ENCODE measurements at places on chromosomes 2 and 18.

DNA sequence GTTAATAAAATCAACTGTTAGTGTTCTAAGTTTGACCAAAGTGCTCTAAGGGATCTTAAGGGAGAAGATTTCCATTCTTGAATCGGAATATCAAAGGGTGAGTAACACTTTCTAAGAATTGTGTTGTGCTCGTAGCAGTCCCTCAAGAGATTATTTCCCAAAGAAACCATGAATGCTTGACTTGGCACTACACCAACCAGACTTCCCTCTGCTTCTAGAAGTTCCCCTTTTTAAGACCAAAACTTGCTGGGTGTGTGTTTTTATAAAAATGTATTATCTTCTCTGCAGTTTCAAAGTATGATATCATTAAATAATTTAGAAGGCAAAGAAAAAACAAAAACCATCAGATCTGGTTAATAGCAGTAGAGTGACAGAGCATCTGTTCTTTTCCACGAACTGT is 522.0 kb upstream of the FAM98A start:
- no peak for DNase-seq
- H3K4me3 ChIP-seq = no peak overlapping the region
- H3K27ac ChIP-seq = no peak overlapping the region
- no peaks in the 10 kb centered on the region for H3K36me3 ChIP-seq
- H3K4me1 ChIP-seq = no peaks in the 10 kb centered on the region

DNA sequence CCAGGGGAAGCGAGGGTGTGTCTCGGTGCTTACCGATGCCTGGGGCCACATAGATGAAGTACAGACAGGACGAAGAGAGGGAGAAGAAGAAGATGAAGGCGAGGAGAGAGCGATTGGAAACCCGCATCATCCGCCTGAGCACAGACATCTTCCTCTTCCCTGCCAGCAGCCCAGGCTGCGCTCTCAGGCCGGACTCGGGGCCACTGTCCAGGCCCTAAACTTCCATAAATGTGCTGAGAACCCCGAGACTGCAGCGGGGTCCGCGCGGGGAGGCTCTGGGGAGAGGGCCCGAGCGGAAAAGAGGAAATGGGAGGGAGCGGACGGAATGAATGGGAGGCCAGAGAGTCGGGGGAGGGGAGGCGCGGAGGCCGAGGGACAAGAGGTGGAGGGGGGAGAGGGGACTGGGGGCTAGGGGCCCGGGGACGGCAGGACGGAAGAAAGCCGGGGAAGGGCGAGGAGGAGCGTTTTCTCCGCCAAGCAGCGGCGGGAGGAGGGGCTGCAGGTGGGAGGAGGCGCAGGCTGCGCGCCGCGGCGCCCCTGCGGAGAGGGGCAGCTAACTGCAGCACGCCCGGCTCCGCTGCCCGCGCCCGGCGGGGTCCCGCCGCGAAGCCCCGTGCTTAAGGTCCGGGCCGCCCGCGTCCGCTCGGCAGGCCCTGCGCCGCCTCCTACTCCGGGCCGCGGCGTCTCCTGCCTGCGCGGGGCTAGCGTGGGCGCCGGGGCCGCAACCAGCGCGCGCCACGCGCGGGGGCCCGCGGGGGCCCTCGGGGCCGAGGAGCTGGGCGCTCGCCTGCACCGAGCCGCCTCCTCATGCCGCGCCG is at the start of gene B4GALT6:
B4GALT6 (minus strand) TSS at position 303 of the 818 bp plus-strand sequence; CDS start at position 148, 155 bp downstream.
- H3K36me3 ChIP-seq = no peaks in the 10 kb centered on the region
- peaks cover 42% of the 10 kb centered on the region for H3K27me3 ChIP-seq
- peak within 1 kb of the TSS; percentile 96 for H3K4me3 ChIP-seq

DNA sequence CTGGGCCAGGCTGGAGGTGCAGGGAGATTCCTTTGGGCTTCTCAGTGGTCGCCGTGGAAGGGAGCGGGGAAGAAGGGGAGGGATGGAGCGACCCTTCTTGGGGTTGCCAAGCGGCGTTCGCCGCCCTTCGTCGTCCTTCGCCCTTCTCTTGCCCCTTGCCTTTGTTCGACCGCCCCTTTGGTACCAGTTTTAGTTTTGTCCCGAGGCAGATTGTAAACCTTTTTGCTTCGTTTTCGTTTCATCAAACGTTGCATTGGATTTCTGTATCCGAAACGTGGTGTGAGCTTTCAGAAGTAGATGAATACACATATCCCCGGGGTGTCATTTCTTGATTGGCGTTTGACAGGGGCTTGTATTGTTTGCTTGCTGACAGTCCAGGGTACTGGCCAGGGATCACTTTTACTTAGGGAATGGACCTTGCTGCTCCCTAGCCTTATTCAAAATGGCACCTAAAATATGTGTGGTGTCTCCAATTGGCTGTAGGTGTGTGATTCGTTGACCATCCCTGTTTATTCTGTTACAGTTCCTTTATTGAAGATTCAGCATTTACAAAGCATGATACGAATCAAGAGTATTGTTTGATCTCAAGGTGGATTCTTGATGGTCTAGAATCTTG is 788 bp downstream of the USP14 start:
- peaks cover 25% of the 10 kb centered on the region for H3K4me1 ChIP-seq
- peak overlapping the region; percentile 85 for H3K4me3 ChIP-seq
- DNase-seq = no peak

DNA sequence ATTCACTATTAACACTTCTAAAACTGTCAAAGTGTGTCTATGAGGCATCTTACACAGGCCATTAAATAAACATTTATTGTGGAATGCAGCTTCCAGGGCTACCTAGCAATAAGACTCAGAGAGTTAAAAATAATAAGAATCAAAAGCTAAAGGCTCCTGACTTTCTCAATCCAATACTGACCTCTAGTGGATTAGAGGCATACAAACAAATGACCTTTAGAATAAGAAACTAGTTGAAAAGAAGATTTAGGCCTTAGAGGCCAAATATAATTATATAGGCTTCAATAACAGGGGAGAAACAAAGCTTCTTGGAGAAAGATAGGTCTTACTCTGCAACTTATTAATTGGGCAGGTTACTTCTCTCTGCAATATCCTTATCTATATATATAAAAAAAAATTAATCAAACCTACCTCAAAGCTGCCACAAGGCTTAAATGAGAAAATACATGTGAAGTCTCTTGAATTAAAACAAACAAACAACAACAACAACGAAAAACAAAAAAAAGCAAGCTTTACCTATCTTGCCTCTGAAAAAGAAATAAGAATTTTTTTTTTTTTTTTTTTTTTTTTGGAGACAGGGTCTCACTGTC is 246.1 kb downstream of the EXOC6B start:
- H3K36me3 ChIP-seq = no peaks in the 10 kb centered on the region
- no peak overlapping the region for H3K27ac ChIP-seq

- peak overlapping the region; percentile 11 for H3K4me3 ChIP-seq
- DNase-seq = no peak
- H3K36me3 ChIP-seq = no peaks in the 10 kb centered on the region
Observed at GRCh38 chr2:44972771-44973535, 31.5 kb downstream of the SIX3 start.

GRCh38 chr18:48803518-48803917 is 147.2 kb downstream of the SMAD7 start:
- H3K4me3 ChIP-seq = no peak overlapping the region
- no peak for DNase-seq
- H3K27me3 ChIP-seq = no peaks in the 10 kb centered on the region
- peaks cover 40% of the 10 kb centered on the region for H3K4me1 ChIP-seq

- H3K27ac ChIP-seq = no peak overlapping the region
- no peaks in the 10 kb centered on the region for H3K4me1 ChIP-seq
- peaks cover 11% of the 10 kb centered on the region for H3K27me3 ChIP-seq
- no peaks in the 10 kb centered on the region for H3K36me3 ChIP-seq
Observed at GRCh38 chr2:86633155-86633651, 9.5 kb upstream of the RNF103 start.

- peaks cover 53% of the 10 kb centered on the region for H3K4me1 ChIP-seq
- H3K27me3 ChIP-seq = no peaks in the 10 kb centered on the region
- peaks cover 47% of the 10 kb centered on the region for H3K36me3 ChIP-seq
- H3K27ac ChIP-seq = peak overlapping the region; percentile 91
Observed at GRCh38 chr2:30230497-30231211, 680 bp upstream of the LBH start.

DNA sequence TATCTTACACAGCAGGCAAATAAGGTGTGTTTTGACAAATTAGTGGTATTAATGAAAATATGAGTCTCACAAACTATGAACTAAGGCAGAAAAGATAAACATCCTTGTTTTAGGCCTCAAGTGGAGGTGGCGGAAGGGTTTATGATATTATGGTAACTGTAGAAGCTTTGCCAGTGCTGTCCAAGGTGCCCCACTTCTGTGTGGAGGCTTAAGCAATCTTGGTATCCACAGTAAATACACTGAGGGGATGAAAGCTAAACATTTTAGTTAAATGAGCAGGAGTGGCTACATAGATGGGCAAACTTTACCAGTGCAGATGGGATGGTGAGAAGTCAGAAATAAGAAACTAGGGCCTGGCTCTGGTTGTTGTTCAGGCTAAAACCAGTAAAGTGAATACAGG is 84.7 kb downstream of the BARD1 start:
- DNase-seq = no peak
- H3K27me3 ChIP-seq = no peaks in the 10 kb centered on the region
- H3K4me1 ChIP-seq = no peaks in the 10 kb centered on the region
- H3K27ac ChIP-seq = no peak overlapping the region
- peaks cover 17% of the 10 kb centered on the region for H3K36me3 ChIP-seq

All from effector memory CD8-positive, alpha-beta T cell (primary cell).